RPMI7951 (cell line): ENCODE measurements at places on chromosomes 4 and X. TPM values are rescaled to one million over a fixed set of nuclear protein-coding genes. Genes with fewer than 3 reads are reported as not detected.

DNA sequence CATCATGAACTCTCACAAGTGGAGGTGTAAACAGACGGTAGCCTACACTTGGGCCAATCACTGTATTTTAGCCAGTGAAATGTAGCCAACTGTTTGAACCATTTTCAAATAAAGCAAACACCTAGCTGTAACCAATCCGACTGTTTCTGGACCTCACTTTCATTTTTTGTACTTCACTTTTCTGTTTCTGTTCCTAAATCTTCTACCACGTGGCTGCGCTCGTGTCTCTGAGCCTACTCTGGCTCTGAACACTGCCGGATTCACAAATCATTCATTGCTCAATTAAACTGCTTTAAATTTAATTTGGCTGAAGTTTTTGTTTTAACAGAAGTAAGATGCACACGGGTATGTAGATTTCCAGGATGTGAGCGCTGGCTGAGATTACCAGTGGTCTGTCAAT, 319.1 kb downstream of the RAPGEF2 start:
- no peak for DNase-seq

DNA sequence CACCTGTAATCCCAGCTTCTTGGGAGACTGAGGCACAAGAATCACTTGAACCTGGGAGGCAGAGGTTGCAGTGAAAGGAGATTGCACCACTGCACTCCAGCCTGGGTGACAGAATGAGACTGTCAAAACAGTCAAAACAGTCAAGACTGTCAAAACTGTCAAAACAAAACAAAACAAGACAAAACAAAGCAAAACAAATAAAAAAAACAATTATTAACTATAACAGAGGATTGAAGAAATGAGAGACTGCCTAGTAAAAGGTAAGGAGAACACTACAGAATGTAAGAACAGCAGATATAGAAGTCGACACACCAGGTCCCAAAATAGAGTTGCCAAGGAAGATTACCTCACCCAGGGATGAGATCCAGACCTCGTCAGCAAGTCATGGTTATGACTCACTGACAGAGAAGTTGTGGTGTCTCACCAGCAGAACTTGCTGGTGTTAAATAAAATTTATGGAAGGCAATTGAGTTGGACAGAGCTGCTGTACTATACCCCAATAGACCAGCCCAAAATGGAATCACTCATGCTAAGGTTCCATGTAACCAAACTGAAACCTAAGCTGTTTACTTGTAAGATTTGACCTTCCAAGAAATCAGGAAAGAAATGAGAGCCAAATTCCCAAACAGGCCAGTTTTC, 32.1 kb upstream of the GK start:
- DNase-seq = peak; percentile 66

DNA sequence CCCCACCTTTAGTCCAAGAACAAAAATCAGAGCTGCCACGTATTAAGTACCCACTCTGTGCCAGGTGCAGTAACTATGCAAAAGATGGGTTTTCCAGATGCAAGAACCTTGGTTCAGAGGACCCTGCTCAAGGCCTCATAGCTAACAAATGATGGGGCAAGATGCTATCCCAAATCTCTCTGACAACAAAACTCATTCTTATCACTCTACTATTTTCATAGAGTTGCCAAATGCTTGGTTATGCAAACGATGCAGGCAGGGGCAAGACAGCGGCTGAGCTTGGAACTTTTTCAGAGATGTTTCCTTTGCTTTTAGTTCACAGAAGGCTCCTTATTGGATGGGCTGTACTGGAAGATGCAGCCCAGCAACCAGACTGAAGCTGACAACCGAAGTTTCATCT, 30.5 kb downstream of the PKD2 start:
- no peak for DNase-seq

Gene MAGED4
- total RNA-seq = 0.96 and 1.2 TPM in 2 replicates

Gene GAGE2A
- total RNA-seq = 1.3 TPM in 1 of 2 replicates, not detected in the other

DNA sequence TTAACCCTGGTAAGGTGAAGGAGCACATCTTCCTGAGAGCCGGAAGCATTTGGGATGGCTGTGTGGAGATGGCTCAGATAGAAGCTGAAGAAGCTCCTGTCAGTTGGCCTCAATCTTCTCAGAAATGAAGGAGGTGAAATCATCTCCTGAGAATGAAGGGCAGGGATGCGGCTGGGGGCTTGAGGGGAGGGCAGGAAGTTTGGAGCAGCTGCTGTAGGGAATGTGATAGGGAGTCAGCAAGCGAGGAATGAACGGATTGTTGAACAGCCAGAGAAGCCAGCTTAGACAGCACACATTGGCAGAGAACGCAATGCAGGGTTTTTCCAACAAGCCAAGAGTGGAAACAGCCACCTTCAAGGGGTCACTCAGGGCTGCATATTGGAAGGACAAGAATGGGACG, 10.0 kb downstream of the KCNE5 start:
- no peak for DNase-seq

DNA sequence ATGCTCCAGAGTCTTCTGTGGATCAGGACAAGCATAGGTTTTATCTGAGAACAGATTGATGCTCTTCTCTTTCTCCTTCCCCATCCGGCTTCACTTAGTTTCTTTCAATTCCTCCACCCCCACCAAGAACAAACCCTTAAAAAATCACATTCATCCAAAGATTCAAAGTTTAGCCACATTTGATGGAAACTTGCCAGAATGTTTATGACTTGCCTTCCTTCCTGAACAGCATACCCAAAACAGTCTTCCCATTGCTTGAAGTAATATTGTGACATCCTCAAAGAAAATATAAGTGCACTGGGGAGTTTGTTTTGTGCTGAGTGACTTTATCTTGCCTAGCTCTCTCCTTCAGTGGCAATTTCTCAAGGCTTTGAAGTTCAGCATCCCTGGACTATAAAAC, 83.0 kb downstream of the MAGEB17 start:
- no peak for DNase-seq

- DNase-seq = no peak
Observed at GRCh38 chrX:108582151-108582550, 142.5 kb downstream of the COL4A5 start.

GRCh38 chr4:133581996-133582619, 433.0 kb downstream of the PCDH10 start:
- DNase-seq = no peak

GRCh38 chr4:53010318-53010717, 148.2 kb downstream of the RASL11B start:
- no peak for DNase-seq

GRCh38 chrX:123830309-123830708, 29.5 kb upstream of the XIAP start:
- peak; percentile 61 for DNase-seq

DNA sequence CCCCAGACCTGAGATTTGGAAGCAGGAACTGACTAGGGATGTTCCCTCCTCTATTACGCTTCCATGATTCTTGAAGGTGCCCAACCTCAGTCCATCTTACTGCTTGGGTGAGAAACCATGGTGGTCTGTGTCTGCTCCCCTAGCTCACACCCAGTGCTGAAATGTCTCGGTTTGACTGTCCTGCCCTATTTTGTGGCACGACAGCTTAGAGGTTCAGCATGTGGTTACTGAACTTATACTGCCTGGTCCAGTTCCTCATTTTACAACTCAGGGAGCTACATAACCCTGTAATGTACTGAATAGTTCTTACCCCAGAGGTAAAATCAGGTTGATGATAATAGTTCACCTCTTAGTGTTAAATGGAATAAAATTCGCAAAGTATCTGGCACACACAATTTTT, 203.1 kb downstream of the RBM46 start:
- DNase-seq = no peak

- DNase-seq = no peak
Observed at GRCh38 chrX:22760513-22761057, 239.2 kb upstream of the DDX53 start.

GRCh38 chr4:38154252-38154651, 194.1 kb downstream of the PTTG2 start:
- no peak for DNase-seq

Gene PDGFC
- 54.7 and 58.9 TPM in 2 replicates for total RNA-seq

DNA sequence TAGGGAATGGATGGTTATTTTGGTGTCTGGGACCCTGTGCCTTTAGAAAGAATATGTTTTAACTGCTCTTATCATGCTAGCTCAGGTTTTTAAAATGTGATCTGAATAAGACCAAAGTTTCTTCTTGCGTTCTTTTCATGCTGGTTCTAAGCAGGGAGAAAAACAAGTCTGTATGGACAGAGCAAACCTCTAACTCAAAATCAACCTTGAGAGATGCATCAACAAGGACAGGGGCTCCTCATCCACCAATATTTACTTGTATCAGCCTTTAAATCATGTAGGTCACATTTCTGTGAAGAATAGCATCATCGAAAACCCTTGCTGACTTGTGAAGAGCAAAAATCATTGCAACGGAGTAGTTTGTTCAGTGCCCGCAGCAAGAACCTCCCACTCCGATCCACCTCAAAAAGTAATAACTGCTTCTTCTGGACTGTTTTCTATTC, 1.2 kb downstream of the ATP10D start:
- DNase-seq = peak; percentile 9

GRCh38 chr4:174716986-174717770, 111.9 kb downstream of the GLRA3 start:
- DNase-seq = no peak

GRCh38 chrX:132037479-132037993, 14.4 kb downstream of the STK26 start:
- DNase-seq = no peak

Gene CDKL2
- total RNA-seq = 2.1 and 2.9 TPM in 2 replicates

DNA sequence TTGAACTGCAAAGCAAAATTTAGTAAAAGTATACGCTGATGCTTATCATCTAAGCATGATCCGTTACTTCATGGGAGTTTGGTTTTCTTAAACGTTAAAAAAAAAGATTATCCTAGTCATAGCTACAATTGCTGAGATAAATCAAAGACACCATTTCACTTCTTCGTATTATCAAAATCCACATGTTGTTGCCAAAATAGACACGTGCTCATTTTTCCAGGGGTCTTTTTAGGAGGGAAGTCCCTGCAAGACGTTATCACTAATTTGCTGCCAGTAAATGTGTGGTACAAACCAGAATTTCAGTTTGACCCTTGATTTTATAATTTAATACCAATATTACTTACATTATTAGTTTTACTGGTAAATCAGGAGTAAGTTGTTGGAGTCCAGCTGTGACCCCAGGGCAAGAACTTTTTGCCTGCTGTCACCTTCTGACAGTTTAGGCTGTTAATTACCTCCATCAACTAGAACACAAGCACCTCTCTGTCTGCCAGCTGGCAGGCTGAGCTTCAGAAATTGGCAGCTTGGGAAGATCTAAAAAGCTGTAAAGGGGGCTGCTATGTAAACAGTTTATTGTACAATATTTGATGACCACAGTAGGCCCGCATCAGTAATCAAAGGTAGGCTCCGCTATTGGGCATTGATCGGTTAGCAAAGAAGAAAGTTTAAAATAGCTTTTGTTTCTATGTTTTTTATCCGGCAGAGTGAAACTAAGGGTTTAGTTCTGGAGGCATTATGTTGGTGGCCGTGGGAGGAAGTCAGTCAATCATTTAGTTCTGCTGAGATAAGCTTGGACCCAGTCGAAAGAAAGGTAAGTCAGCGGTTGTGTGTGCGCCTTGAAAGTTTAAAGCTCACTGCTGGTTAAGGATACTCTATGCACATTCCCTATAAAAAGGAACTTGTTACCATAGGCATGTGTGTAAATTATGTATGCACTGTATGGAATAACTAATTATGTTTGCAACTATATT, 196.4 kb downstream of the FBXO8 start:
- DNase-seq = no peak

DNA sequence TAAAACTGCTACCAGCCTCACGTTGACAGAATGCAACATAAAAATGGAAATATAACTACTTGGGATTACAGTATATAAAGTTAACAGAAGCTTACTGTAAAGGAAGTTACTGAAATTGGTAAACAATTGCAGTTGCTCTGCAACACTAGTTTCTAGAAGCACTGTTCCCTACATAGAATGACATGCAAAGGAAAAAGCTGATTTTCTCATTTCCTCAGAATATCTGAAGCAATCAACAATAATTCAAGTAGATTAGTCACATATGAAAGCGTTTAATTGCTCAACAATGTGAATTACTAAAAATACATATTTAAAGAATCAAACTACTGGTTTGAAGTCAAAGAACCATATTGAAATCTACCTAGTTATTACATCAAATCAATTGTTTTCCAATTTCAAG, 31.8 kb downstream of the PDGFC start:
- DNase-seq = no peak

Gene PLP1
- 3.1 and 3.3 TPM in 2 replicates for total RNA-seq

- DNase-seq = peak; percentile 63
Observed at GRCh38 chr4:107279733-107280132, 243.6 kb upstream of the DKK2 start.

Gene ZCCHC18
- total RNA-seq = 0.20 TPM in 1 of 2 replicates, not detected in the other

- peak; percentile 49 for DNase-seq
Observed at GRCh38 chr4:183823434-183823833, 81.7 kb upstream of the STOX2 start.

Gene SYTL5
- total RNA-seq = 4.2 and 4.3 TPM in 2 replicates

Gene LEF1
- total RNA-seq = 31.6 and 52.9 TPM in 2 replicates

DNA sequence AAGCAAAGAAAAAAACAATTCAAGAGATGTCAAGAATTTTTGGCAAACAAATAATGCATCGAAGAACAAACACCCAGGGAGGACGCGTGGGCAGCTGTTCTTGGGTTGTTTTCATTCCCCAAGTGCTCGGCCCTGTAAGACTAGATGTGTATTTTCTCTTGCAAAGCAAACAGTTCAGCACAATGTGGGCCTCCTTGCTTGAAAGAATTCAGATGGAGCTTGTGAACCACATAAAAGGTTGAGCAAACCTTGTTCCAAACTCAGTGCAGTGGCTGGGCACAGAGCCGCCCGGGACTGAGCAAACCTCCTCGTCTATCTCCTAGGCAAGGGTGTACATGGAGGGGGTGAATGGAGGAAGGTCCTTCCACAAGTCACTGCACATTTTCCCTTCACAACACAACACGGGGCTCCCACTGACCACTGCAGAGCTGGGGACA, 82.4 kb downstream of the HTRA3 start:
- no peak for DNase-seq

GRCh38 chr4:159673221-159673620, 570.3 kb downstream of the RAPGEF2 start:
- DNase-seq = no peak

DNA sequence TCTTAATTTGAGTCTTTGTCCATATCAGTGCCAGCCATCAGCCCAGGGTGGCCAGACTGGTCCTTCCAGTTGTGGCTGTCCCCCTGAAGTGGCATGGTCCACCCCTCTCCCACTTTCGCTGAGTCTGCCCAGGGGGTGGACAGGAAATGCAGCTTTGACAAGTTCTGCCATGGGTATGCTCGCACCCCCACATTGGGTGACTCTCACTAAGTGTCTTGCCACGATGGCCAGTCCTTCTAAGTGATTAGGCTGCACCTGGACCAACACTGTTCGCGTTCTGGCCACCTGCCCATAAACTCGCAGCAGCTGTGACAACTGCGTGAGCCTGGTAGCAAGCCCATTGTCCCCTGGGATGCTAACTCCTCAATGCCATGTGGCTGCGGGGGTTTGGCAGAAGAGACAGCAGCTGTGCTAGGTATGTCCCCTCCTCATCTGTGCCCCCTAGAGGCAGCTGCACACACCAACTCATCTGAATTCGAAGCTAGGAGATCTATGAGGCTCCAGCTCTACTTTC, 10.0 kb upstream of the LNX1 start:
- peak; percentile 24 for DNase-seq

- DNase-seq = no peak
Observed at GRCh38 chr4:89173336-89174090, 62.2 kb downstream of the TIGD2 start.

GRCh38 chr4:139555705-139556070, 331 bp downstream of the SETD7 start:
- no peak for DNase-seq

Gene MAGEA1
- 0.36 and 0.78 TPM in 2 replicates for total RNA-seq

- no peak for DNase-seq
Observed at GRCh38 chr4:89889289-89889688, 5.4 kb upstream of the MMRN1 start.

GRCh38 chr4:1579901-1580691, 104.0 kb downstream of the FAM53A start:
- DNase-seq = peak; percentile 69

Gene NEXMIF
- total RNA-seq = not detected in 2 replicates

GRCh38 chr4:33780952-33781791, 2463.1 kb downstream of the ARAP2 start:
- DNase-seq = peak; percentile 79
